ENCODE measurements at places on chromosomes 16 and 17. TPM values are rescaled to one million over a fixed set of nuclear protein-coding genes. Genes with fewer than 3 reads are reported as not detected.

The CNTD1 gene
- total RNA-seq = not detected

The AFMID gene
- total RNA-seq = 35.3 TPM

The BLMH gene
- total RNA-seq = 10.8 TPM

The ANKRD40CL gene
- not detected for total RNA-seq

The TM4SF5 gene
- total RNA-seq = not detected

The RNF157 gene
- total RNA-seq = 9.5 TPM

The HOXB9 gene
- total RNA-seq = not detected

DNA sequence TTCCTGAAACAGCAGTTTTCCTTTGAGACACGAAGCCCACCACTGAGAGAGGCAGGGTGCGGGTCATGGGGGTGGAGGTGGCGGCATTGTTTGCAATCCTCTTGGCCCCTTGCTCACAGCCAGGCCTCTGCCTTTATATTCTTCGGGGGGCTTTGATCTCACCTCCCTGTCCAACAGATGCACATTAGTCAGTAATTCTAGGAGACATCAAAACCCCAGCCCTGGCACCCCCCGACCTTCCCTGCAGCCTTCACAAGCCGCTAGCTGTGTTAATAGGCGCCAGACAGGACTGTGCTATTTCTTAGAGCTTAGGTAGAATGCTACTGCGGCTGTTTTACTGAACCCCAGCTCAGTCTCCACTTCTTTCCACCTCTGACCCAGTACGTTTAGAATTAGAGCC, 212.6 kb downstream of the RBFOX1 start:
- DNase-seq = no peak

DNA sequence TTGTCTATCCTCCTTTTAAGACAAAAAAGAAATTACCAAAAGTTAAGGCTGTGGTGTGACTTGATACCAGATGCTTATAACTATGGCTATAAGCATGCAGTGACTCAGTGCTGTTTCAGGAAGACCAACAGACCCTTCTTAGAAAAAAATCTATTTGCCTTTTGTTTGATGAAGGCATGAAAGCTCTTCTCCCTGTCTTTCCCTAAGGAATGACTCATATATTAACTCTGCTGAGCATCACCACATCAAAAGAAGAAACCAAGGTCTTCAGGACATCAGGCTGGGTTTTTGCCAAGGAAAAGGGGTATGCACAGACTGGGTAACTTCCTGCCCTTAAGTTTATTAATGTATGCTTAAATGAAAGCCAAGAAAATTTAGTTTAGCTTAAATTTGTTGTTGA, 47.1 kb downstream of the VMP1 start:
- no peak for DNase-seq

GRCh38 chr16:67663151-67663876, 2.6 kb downstream of the PARD6A start:
- DNase-seq = no peak

GRCh38 chr17:7915179-7915610, 894 bp downstream of the RNF227 start:
- peak; percentile 60 for DNase-seq

DNA sequence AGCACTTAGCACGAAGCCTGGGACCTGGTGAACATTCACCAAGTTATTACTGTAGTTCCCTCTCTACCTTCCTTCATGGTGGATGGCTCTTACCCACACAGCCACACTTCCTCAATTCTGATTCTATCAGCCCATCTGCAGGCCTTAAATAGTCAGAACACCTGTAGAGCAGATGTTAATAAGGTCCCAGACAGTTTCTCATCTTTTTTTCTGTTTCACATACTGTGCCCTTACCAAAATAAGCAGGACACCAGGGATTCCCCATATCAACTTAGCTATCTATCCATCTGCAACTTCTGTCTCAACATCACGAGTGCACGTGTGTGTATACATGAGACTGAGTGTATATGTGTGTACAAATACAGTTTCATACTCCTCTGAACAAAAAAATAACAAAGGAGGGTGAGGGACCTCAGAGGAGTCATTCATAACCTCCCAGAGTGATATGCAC, 2.8 kb downstream of the RECQL5 start:
- no peak for DNase-seq

DNA sequence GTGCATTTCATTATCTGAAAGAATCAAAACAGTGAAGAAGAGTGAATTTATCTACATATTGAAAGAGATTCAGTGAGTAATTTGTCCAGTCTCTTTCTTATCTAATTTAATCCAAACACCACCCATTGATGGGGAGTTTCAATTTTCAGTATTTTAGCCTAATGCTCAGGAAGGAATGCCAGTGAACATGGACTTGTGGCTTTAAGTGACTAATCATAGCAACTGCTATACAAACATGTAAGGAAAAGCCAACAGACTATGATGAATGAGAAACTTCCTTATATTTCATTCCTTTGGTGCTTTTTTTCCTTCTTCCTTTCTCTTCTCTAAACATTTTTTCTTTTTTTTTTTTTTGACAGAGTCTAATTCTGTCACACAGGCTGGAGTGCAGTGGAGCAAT, 885.8 kb downstream of the KCNJ2 start:
- no peak for DNase-seq

DNA sequence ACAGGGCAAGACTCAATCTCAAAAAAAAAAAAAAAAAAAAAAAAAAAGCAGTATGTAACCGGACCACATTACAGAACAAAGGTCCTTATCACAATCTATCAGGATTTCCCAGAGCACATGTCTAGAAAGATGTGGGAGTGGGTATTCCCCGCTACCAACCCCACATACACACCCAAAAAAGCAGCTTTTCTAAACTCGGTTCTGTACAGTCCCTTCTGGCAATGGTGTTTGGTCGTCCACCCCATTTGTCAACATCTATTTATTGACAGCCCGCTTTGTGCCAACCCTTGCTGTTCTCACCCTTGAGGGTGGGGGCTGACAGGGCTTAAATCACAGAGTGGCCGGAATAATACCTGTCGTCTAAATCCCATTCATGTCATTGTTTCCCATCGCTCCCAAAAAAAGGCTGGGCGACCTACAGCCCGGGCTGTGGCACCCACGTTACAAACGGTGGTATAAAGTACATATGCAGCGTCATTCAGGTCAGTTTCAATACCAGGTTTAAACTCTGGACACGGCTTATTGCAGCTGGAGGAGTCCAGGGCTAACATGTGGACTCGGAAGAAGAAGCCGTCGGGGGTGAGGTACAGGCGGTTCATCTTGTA, 3.6 kb downstream of the C17orf58 start:
- DNase-seq = no peak

GRCh38 chr17:80844418-80844990, 147.1 kb upstream of the CHMP6 start:
- DNase-seq = no peak

Data from right atrium auricular region (tissue), 2 donors.